ENCODE measurements at places on chromosomes 4 and X.

- no peak for DNase-seq
Observed at GRCh38 chrX:134641346-134641745, 16.9 kb downstream of the PLAC1 start.

- no peak for DNase-seq
Observed at GRCh38 chr4:125316401-125316790, 1.6 kb downstream of the FAT4 start.

DNA sequence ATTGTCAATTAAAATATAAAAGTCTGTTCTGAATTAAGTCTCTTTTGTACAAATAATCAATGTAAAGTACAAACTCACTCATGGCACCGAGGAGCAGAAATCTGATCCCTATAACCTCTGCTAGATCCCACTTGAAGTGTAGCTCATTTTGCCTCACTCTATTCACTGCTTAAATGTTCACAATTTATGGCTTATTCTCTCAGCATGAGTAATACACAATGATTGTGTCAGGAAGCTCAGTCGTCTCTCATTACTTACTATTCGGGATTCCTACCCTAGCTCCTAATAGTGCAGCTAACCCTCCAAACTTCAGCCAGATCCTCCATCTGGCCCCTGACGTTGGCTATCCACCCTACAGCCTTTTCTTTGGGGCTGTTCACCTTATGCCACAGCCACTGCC is 4.7 kb upstream of the AMMECR1 start:
- DNase-seq, result no peak

DNA sequence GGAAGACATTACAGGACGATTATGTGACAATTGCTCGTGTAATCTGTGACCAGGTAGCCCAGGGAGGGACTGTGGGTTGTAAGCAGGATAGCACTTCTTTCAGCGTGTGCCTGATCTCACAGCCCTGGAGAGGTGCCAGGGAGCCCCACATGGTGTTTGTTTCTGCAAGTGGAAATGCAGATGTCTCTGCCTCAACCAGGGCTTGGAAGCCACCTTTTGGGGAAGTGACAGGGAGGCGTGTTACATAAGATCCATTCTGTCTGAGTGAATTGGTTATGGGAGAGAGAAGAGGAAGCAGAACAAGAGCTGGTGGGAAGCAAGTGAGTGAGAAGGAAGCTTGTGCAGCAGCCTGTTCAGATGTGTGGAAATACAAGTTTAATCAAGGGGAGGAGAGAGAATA is 104.5 kb upstream of the GATB start:
- DNase-seq, result no peak

DNA sequence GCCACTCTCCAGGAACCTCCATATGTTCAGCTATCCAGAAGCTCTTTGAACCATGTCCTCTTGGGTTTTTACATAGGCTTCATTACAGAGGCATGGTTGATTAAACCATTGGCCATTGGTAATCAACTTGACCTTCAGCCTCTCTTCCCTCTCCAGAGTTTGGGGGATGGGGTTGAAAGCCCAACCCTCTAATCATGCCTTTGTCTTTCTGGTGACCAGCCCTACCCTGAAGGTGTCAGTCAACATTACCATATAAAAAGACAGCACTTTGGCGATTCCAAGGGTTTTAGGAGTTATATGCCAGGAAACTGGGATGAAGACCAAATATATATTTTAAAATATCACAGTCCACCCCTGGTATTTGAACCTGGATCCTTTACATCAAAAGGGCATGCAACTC is 222.5 kb downstream of the CHIC1 start:
- no peak for DNase-seq

- DNase-seq, result no peak
Observed at GRCh38 chrX:152992115-152992514, 1.8 kb downstream of the PNMA5 start.

GRCh38 chr4:169271692-169272007 is 894 bp upstream of the SH3RF1 start:
- no peak for DNase-seq

DNA sequence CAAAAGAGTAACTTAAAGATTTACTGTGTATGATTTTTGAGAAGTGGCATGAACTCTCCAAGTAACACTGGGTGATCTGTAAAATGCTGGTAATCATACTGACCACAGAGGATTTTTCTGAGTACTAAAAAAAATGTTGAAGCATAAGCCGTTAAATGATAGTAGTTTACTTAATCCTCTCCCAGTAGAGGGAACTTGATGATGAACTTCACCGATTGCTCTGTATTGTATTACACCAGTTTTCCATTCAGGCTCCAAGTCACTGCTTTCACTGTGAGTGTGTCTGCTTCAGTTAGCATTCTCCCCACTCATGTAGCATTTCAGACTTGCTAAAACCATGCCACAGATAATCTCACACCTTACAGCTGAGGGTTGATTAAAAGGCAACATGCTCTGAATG is 294.1 kb downstream of the GBA3 start:
- no peak for DNase-seq

DNA sequence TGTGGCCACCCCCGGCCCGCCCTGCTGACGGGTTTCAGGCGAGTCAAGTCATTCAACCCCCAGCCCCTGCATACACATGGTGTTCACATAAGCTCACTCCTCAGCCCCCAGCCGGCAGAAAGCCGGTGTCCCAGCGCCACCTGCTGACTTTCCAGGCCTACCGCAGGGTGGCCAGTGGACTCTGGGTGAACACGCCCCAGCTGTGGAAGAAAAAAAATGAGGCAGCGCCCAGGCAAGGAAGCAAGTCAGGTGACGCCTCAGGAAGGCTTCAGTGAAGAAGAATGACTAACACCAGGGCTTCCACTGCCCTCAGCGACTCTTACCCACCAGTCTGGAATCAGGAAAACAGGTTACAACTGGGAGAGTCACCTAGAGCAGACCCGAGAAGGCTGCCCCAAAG is 15.8 kb downstream of the BCAP31 start:
- DNase-seq, result no peak

DNA sequence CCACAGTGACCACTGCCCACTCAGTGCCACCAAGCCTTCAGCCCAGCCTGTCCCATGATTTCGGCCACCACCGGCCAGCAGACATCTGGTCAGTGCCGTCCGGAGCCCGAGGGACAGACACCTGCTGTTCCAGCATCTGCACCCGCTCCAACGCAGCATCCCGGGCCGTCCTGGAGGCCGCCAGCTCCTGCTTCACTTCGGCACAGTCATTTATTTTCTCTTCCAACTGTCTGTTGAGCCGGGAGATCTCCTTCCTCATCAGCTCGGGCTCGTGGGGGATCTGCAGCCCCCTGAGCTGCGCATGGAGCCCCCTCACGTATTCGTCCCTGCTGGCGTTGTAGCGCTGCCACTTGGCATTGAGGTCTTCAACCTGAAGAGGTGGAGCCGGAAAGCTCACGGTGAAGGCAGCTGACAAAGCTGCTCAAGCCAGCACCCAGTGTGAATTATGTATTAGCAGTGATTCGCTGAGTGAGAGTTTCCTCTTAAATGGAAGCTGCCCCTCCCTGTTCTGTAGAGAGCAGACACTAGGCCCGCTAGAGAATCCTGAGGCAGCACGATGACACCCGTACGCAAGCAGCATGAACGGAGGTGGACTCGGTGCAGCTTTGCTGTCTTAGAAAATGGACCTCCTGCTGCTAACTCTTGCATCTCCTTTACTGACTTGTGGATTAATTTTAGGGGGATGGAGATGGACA is 11.4 kb downstream of the TNIP2 start:
- DNase-seq, result no peak

DNA sequence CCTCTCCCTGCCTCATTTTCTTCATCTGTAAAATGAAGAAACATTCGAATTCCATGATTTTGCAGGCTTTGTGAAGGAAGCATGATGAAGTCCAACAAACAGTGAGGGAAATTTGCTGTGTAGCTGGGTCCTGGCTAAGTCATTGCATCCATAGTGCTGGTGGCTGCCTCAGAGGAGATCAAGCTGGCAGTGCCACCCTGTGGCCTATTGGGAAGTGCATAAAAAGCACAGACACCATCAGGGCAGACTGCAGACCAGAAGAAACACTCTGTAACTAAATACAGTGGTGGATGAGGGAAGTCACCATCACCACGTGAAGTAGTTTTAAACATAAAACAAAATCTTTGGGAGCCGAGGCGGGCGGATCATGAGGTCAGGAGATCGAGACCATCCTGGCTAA is 40.7 kb upstream of the DDX3X start:
- no peak for DNase-seq

- DNase-seq, result no peak
Observed at GRCh38 chr4:76476571-76476970, 41.5 kb downstream of the SHROOM3 start.

DNA sequence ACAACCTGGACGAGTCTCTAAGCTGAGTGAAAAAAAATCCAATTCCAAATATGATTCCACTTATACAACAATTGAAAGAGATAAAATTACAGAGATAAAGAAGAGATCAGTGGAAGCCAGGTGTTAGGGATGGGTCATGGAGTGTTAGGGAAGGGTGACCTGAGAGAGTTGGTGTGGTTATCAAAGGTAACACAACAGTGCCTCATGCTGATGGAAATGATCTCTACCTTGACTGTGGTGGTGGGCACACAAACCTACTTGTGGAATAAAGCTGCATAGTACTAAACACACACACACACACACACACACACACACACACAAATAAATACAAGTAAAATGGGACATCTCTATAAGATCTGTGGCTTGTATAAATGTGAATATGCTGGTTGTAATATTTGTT is 26.0 kb downstream of the BEND2 start:
- DNase-seq, result no peak

- no peak for DNase-seq
Observed at GRCh38 chr4:102114118-102114630, 231.1 kb downstream of the SLC39A8 start.

DNA sequence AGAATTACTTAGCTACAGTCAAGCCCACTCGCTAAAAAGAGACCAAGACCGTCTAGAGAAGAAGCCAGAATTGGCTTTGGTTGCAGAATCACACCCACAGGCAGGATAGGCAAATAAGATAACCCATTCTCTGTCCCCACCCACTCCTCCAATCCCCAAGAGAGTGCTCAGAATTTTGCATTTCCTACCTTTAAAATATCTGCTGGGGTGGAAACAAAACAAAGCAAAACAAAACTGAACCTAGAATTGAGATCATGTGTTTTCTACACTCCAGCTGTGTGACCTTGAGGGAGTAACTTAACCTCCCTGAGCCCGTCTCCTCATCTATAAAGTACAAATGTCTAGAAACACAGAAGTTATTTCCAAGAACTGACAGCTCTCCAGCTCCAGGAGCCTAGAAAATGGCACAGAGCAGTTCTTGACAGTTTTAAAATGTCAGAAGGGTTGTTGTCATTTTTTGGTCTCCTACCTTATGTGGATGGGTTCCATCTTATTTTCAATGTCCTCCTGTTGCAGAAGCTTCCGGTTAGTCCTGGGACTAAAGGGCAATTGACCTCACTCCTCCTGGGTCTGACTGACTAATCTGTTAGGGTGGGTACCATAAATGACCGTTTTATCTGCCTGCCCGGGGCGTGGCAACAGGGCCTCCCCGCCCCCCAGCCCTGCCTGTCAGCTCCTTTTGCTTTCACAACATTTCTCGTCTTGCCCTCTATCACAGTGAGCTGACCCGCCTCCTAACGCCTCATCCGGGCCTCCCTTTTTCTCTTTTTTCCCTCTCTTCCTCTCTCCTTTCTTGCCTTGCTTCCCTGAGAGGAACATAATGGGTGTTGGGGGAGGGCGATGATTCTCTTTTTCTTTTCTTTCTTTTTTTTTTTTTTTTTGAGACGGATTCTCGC is 114.0 kb downstream of the RBM47 start:
- no peak for DNase-seq

- DNase-seq, result no peak
Observed at GRCh38 chr4:38535717-38536116, 128.3 kb upstream of the KLF3 start.

DNA sequence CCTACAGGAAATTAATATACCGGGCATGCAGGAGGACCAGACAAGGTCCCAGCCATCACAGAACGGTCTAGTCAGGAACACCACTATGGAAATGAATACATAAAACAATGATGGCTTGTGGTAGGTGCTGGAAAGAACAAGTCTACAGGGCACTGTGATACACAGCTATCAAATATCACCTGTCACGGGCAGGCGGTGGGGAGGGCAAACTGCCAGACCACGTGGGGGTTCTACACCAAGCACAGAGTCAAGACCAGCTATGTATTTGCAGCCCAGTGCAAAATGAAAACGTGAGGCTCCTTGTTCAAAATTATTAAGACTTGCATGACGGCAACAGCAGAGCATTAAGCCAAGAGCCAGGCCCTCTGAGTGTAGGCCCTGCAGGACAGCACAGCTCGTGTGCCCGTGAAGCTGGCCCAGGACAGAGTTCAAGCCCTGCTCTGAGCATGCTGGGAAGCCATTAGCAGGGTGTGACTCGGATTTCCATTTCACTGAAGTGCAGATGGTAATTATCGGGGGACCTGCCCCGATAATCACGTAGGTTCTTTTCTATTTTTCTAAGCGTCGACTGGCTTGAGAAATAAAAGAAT is 83.6 kb downstream of the JAKMIP1 start:
- DNase-seq, result no peak

DNA sequence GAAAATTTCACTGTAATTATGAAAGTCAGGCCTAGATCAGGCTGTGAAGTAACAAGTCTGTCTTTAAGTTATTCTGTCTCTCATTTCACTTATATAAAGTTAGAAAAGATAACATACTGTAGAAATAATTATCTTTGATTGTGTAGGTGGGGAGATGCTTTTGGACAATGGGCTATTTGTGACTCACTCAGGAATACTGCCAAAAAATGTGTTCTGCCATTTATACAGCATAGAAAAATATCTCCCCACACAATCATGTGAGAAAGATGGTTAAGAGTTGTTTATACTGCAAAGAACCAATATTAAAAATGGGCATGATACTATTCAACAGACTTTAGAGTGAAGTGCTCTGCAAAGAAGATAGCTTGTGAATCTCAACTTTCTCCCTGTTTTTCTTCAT is 95.0 kb upstream of the GABRA2 start:
- no peak for DNase-seq

- DNase-seq, result no peak
Observed at GRCh38 chrX:56397636-56398035, 165.5 kb downstream of the KLF8 start.

DNA sequence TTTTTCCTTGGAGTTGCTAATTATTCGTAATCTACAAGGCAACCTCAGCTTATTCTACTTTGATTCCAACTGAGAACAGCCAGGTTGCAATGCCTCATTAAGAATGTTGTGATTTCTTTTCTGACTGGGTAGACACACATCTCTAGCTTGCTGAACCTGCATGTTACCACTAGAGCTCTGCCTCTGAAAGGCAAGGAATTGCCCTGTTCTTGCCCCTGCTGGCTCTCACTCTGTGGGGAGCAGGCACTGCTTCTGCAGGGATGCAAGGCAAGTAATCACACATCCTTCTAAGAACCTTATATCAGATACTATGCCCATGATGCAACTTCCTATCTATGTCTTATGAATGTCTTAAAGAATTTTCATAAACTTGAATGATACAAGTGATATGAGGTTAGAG is 503.2 kb downstream of the PACRGL start:
- DNase-seq, result no peak

DNA sequence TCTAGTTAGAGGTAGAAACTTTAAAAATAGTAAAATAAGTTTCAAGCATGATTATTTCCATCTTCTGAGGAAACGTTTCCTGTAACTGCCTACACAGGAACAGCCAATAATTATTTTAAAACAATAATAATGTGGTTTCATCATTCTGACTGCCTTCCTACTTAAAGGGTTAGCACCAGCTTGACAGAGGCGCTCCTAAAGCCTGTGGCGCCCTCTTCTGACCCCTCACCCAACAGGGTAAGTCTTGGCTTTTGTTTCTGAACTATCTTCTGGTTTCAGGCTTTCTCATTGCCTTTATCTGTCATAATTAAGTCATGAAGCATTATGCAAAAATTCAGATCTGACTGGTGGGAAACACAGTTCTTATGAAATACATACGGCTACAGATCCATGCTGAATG is 96.7 kb downstream of the ITM2A start:
- DNase-seq, result peak; percentile 40

- DNase-seq, result no peak
Observed at GRCh38 chrX:19924285-19924684, 36.9 kb upstream of the SH3KBP1 start.
